ENCODE measurements at places on chromosomes 1 and 21. TPM values are rescaled to one million over a fixed set of nuclear protein-coding genes. Genes with fewer than 3 reads are reported as not detected.

GRCh38 chr1:29712284-29712651 lies 475.9 kb downstream of the PTPRU start:
- DNase-seq = no peak

DNA sequence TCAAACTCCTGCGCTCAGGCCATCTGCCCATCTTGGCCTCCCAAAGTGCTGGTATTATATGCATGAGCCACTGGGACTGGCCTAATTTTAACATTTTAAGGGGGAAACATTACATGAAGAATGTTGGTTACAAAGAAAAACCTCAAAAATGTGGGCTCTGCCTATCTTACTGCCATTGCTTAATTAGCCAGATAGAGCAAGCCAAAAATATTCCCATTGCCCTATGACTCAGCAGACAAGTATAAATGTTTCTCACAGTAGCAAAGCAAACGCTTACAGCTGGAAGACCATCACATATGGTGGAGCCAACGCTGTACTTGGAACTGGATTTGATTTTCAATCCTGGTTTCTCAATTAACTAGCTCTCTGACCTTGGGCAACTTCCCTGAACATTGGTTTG lies 502.0 kb downstream of the SMYD3 start:
- DNase-seq = no peak

DNA sequence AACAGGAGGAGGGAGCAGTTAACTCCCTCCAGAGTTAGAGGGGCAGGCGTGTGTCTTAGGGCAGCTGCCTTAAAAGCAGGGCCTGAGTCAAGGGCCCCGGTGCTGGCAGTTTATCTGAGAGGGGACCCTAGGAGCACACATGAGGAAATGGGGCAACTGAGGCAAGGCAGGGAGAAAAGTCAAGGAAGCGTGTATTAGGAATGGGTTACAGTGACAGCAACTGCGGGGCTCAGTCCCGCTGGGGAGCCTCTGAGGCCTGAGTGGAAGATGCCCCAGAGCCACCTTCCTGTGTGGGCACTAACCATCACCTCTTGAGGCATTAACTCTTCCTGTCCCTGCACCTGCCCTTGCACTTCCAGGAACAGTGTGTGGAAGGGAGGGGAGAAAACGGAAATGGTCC lies 276.3 kb downstream of the MATN1 start:
- no peak for DNase-seq

The ATP5PF gene
- total RNA-seq = 48.2 TPM

DNA sequence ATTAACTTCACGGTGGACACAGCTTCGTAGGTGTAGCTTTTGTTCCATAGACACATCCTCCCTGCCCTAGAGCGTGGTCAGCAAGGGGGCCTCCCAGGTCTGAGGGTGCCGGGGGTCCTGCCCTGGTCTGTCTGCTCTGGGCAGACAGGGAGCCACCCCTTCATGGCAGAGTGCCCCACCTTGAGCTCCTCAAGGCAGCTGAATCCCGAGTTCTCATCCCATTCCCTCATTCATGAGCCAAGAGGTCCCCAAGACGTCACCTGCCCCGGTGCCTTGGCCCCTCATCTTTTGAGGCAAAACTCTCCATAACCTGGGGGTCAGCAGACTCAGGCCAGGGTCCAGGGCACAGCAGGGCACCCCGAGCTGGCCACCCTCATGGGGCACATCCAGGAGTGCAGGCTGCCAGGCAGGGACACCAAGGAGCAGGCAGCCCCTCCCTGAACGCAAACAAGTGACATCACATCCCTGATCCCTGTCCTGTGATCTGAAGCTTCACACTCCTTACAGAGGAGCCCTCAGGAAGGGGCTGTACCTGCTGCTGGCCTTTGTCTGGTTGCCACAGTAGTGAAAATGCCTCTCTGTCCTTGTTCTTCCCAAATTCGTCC lies 23.3 kb downstream of the UBASH3A start:
- DNase-seq = no peak

Measured in dermis blood vessel endothelial cell (primary cell).